Lower leg skin (tissue), 4 donors: ENCODE measurements at places on chromosomes 1 and 21. TPM values are rescaled to one million over a fixed set of nuclear protein-coding genes. Genes with fewer than 3 reads are reported as not detected.

NR1I3 gene
- total RNA-seq = not detected

GART gene
- 44.8 TPM for total RNA-seq

CELA2B gene
- not detected for total RNA-seq

KRTAP19-7 gene
- 1.5 TPM for total RNA-seq

TRAF5 gene
- total RNA-seq = 2.0 TPM

FOXO6 gene
- 1.6 TPM for total RNA-seq

OR14K1 gene
- not detected for total RNA-seq

PGBD5 gene
- total RNA-seq = 1.6 TPM

OLFML3 gene
- 3.7 TPM for total RNA-seq

LORICRIN gene
- 718 TPM for total RNA-seq

VSIG8 gene
- 54.5 TPM for total RNA-seq

TMEM51 gene
- total RNA-seq = 8.9 TPM

SEC16B gene
- 1.5 TPM for total RNA-seq

RNU1-3 gene
- total RNA-seq = under 0.01 TPM

RCSD1 gene
- 5.1 TPM for total RNA-seq

DDR2 gene
- total RNA-seq = 15.1 TPM

NAV1 gene
- 12.1 TPM for total RNA-seq

PLPP3 gene
- total RNA-seq = 46.3 TPM

RORC gene
- 45.8 TPM for total RNA-seq
